ENCODE measurements at places on chromosomes 4 and X.

DNA sequence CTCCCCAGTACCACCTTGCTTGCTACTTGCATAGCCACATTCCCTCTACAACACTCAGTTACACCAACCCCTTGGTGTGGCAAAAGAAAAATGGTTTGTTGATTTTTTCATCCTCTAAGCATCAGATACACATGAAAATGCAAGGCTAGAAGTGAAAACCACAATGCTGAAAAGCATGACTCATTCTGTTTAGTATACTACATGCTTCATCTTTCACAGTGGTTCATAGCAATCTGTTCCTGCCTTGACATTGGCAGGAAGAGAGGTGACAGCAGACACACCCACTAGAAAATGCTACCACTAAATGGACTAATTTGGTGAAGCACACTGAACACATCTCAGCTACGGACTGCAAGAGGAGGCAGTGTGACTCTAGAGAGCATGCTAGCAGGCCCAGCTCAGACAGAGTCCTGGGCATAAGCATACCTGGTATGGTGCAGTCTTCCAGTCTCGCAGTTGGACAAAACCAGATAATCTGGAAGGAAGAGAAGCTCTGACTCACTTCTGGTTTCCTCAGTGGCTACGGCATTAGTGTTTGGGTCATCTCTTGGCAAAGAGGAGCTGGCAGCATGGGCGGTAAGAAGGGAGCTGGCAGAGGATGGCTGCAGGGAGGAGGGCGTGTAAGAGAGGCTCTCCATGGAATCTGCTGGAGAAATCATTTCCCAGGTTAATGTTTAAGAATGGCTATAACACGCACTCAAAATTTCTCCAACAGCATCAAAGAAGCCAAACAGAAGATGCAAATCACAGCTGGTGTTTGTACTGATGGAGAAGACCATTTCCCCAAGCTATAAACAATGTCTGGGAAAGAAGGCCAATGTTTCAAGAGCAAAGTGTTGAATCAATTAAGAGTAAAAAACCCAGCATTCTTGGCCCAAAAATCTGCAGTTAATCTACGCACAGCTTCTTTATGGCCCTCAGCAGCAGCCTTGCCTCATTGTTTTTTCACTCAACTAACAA is 37.8 kb downstream of the GAB3 start:
- DNase-seq, result peak; percentile 79

GRCh38 chrX:11465648-11466411 is 172.6 kb downstream of the AMELX start:
- DNase-seq, result no peak

GRCh38 chr4:106869551-106869950 is 166.6 kb downstream of the DKK2 start:
- peak; percentile 32 for DNase-seq

- no peak for DNase-seq
Measured at GRCh38 chrX:48107717-48108116, 22.7 kb upstream of the SPACA5B start.

GRCh38 chr4:2222838-2223237 is 19.1 kb downstream of the HAUS3 start:
- DNase-seq, result no peak

GRCh38 chrX:120144178-120144844 is 14.1 kb upstream of the RHOXF2 start:
- no peak for DNase-seq

DNA sequence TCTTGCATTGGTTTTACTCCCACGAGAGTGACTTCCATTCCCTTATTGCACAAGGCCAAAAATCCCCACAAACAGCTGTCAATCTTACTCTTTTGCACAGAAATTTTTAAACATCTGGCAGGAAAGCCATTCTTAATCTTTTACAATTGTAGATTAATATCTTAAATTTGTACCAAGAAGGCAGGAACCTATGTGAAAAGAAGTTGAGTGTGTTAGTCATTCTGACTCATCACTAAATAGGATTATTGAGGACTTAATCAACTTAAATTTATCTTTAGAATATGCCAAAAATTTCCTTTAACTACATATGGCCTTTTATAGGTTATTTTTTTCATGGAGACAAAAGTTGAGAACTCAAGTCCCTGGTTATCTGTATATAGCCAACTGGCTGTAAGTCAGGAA is 49.0 kb upstream of the VEGFC start:
- DNase-seq, result peak; percentile 43

DNA sequence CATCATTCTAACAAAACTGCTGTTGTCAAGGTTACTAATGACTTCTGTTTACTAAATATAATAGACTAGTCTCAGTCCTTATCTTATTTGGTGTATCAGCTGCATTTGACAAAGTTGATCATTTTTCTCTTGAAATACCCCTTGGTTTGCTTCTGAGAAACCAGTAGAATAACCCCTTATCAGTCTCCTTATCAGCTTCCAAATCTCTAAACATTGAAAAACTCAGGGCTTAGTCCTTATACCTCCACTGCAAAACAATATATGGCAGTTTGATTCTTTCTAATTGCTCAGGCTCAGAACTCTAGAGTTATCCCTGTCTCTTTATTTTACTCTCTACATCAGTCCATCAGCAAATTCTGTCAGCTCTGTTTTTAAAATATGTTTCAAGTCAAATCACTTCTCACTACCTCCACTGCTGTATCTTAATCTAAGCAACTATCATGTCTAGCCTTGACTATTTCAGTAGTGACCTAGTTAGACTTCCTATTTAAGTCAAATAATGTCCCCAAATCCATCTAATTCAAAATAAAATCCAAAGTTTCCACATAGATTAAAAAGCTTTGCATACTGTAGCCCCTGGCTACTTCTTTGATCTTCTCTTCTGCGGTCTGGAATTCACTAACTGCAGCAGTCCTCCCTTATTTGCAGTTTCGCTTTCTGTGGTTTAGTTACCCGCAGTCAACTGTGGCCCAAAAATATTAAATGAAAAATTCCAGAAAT is 87.1 kb upstream of the NPNT start:
- no peak for DNase-seq

Data from renal cortical epithelial cell (primary cell).